Activated CD8-positive, alpha-beta memory T cell treated with anti-CD3 and anti-CD28 coated beads for 1 hour (primary cell): ENCODE measurements at places on chromosomes 16 and 17.

GRCh38 chr16:55713103-55713502 is 57.3 kb downstream of the SLC6A2 start:
- DNase-seq = no peak

DNA sequence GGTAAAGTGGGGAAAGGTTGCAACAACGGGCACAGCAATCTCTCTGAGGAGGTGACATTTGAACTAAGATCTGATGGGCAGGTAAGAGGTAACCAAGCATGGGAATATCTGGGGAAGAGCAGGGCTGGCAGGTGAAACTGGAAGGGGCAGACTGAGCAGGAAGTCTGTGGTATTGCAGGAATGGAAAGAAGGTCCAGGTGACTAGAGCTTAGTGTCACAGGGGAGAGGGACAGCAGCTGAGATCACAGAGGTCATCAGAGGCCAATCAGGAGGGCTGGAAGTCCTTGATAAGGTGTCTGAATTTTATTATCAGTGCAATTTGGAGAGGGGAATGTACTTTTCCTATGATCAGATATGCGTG is 73.3 kb upstream of the DHX40 start:
- DNase-seq = no peak

DNA sequence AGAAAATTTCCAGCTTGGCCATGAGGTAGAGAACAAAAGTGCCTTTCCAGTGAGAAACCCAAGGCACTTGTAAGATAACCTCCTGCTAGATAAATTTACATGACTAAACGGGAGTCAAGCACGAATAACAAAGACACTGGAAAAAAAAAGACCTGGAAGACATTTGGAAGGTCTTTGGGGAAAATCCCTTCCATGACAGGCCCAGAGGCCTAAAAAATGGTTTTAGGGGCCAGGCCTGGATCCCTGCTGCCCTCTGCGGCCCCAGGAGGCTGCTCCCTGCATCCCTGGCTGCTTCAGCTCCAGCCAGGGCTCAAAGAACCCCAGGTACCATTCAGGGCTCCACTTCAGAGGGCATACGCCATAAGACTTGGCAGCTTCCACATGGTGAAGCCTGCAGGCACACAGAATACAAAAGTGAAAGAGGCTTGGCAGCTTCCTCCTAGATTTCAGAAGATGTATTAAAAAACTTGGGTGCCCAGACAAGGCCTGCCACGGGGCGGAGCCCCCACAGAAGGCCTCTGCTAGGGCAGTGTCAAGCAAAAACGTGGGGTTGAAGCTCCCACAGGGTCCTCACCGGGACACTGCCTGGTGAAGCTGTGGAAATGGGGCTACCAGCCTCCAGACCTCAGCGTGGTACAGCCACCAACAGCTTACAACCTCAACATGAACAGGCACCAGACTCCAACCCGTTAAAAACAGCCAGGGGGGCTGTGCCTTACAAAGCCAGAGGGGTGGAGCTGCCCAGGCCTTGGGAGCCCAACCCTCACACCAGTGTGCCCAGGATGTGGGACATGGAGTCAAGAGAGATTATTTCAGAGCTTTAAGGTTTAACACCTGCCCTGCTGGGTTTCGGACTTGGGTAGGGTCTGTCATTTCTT is 77.1 kb downstream of the SDK2 start:
- no peak for DNase-seq

DNA sequence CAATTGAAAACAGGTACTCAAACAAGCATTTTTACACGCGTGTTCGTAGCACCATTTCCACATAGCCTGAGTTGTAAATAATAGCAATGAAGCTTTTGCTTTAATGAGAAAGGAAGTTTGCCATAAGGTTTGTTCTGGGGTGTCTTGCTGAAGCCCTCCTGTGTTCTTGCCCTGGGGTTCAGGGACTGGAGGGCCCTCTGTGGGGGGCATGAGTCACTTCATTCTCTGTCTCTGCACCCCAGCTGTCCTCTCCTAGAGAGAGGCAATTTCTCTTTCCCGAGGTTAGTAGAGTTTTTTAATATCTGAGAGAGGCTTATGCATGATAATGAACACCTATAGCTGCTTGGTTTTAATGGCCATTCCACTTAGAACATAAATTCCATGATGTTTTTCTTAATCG is 9.6 kb downstream of the AFMID start:
- no peak for DNase-seq

DNA sequence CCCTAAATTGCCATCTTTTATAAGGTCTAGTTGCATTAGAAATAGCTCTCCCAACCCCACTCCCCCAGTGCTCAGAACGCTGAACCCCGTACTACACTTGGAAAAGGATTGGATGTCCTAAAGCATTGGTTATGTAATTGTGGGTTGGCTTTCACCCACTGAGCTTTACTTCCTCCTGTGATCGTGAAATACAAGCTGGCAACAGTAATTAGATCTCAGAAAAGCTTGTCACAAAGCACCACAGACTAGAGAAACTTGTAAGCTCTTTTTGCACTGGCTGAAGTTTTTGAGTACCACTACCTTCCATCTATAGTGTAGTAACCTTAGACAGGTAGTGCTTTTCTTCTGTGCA is 54.4 kb downstream of the SIAH1 start:
- no peak for DNase-seq

- DNase-seq = no peak
Observed at GRCh38 chr16:66457888-66458287, 30.8 kb downstream of the BEAN1 start.
